ENCODE measurements at places on chromosomes 6 and 20.

- no peak for DNase-seq
Observed at GRCh38 chr20:1414982-1415381, 22.1 kb upstream of the FKBP1A start.

DNA sequence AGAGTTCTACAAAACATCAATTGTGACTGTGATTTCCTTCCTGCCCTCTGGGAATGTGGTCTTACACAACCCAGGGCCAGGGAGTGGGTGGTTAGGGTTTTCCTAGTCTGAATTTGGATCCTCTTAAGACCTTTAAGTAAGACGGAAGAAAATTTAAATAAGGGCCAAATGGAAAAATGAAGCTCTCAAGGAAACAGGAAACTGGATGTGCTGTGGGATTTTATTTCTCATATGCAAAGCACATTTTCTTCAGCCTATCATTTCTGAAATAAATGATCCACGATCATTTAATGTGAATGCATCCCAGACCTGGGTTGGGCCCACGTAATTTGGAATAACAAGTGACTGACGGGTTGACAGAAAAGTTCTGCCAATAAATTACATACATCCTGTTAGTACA is 243.6 kb downstream of the CLIC5 start:
- no peak for DNase-seq

- DNase-seq, result no peak
Observed at GRCh38 chr6:10595731-10596664, 74.8 kb downstream of the GCNT2 start.

DNA sequence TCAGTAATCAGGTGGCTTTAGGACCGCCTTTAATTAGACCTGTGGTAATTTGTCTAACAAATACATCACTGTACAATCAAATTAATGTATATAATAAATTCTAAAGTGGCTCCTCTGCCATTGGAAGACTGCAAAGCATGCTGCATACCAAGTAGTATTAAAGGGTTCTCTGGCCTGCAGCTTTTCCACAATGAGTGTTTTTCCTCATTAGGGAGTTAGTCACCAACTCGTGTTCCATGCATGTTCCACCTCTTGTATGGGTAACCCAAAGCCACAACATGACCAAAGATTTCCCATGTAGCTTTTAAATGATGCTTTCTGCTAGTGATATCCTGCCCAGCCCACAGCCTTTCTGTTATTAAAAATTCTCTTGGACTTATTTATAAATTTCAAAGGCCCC is 218.7 kb downstream of the FUT9 start:
- DNase-seq, result no peak

- DNase-seq, result no peak
Observed at GRCh38 chr6:166691199-166691598, 64.1 kb upstream of the RPS6KA2 start.
